ENCODE measurements at places on chromosomes 11 and 22. TPM values are rescaled to one million over a fixed set of nuclear protein-coding genes. Genes with fewer than 3 reads are reported as not detected.

GRCh38 chr11:16603890-16604793 lies 134.3 kb upstream of the C11orf58 start:
- peaks cover 71% of the 10 kb centered on the region for H3K27me3 ChIP-seq
- no peaks in the 10 kb centered on the region for H3K36me3 ChIP-seq
- no peak for DNase-seq
- no peaks in the 10 kb centered on the region for H3K4me1 ChIP-seq
- H3K27ac ChIP-seq: peak overlapping the region; percentile 93

The SLC25A1 gene
- 49.2 TPM for total RNA-seq

DNA sequence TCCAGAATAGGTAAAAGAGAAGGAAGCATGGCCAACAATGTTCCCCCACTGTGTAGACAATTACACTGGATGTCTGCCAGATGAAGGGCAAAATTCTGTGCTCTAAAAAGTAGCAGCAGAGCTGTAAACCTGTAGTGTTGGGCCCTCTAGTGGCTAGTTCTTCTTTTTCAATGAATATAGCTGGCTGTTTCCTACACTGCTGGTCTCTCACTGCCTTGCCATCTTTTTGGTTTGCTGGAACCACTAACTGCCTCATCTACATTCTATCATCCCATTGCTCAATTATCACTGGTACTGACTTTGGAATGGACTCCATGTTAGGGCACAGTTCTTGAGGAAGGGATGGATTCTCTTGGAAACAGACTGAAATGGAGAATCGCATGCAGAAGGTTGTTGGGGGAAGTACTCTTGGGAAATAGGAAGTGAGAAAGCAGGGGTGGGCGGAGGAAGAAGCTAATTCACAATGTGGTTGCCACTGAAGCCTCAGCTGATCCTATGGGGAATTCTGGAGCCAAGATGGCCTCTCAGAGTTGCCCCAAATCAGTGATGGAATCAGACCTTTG lies 17.9 kb downstream of the KCNE3 start:
- no peaks in the 10 kb centered on the region for H3K27me3 ChIP-seq
- no peak overlapping the region for H3K4me3 ChIP-seq
- DNase-seq: no peak
- H3K27ac ChIP-seq: no peak overlapping the region

GRCh38 chr11:43367382-43368178 lies 8.9 kb downstream of the TTC17 start:
- peak overlapping the region; percentile 2 for H3K27ac ChIP-seq
- H3K4me3 ChIP-seq: no peak overlapping the region
- peaks cover 6% of the 10 kb centered on the region for H3K4me1 ChIP-seq

DNA sequence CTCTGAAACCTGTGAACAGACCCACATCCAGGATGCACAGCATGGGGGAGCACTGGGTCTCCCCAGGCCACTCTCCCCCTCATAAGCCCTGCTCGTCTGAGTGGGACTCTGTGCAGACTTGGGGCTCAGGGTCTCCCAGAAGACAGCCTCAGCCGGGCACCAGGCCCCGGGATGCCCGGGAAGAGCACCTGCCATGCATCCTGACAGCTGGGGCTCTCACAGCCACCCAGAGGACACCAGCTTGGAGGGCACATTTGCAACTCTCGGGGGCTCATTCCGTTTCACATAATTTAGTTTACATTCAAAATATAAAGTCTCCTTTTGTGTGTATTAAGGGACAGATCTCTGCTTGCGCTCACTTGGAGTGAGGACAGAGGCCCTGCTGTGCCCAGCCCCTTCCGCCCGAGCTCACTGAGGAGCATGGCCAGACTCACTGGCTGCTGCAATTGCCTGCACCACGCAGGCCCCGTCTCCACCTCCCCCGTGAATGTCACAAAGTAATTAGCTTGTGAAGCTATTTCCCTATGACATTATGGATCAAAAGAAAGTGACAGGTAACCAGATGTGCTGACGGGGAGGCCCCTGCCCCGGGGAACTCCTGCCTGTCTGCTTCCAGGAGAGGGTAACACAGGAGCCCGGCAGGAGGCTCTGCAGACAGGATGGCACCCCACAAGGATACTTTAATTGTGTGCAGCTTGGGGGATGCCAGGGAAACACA lies 275.6 kb downstream of the BRD1 start:
- no peak overlapping the region for H3K4me3 ChIP-seq
- no peak for DNase-seq
- no peaks in the 10 kb centered on the region for H3K4me1 ChIP-seq
- H3K36me3 ChIP-seq: no peaks in the 10 kb centered on the region

- H3K4me1 ChIP-seq: peaks cover 40% of the 10 kb centered on the region
- no peak overlapping the region for H3K4me3 ChIP-seq
- H3K36me3 ChIP-seq: no peaks in the 10 kb centered on the region
These were observed 2.4 kb upstream of the GDPD5 start for GRCh38 chr11:75527938-75528735.

DNA sequence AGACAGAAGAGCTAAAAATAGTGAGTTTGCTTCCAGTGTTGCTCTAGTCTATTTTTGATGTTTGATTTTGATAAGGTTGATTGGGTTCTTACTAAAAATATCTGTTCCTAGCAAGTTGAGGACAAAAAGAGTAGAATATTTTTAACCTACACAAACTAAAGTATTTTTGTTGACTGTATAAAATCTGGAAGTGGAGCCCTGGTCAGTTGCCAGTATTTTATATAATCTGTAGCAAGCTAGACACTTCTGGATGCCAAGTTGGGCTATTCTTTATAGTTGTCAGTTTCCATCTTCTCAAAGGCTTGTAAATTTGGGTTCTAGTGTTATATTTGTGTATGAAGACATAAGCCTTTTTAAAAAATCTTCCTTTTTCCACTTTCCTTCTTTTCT lies 56.7 kb downstream of the HSD17B12 start:
- H3K4me3 ChIP-seq: no peak overlapping the region
- peaks cover 37% of the 10 kb centered on the region for H3K4me1 ChIP-seq
- no peak for DNase-seq
- no peaks in the 10 kb centered on the region for H3K27me3 ChIP-seq
- H3K36me3 ChIP-seq: peaks cover 19% of the 10 kb centered on the region

- H3K4me1 ChIP-seq: peaks cover 14% of the 10 kb centered on the region
- no peak for DNase-seq
- no peaks in the 10 kb centered on the region for H3K36me3 ChIP-seq
- no peak overlapping the region for H3K27ac ChIP-seq
These were observed 2.6 kb upstream of the RHOG start for GRCh38 chr11:3843326-3843725.

The BARX2 gene
- total RNA-seq: 50.1 TPM

The DEUP1 gene
- not detected for total RNA-seq

The CWF19L2 gene
- 13.7 TPM for total RNA-seq

The IL18 gene
- 43.7 TPM for total RNA-seq

DNA sequence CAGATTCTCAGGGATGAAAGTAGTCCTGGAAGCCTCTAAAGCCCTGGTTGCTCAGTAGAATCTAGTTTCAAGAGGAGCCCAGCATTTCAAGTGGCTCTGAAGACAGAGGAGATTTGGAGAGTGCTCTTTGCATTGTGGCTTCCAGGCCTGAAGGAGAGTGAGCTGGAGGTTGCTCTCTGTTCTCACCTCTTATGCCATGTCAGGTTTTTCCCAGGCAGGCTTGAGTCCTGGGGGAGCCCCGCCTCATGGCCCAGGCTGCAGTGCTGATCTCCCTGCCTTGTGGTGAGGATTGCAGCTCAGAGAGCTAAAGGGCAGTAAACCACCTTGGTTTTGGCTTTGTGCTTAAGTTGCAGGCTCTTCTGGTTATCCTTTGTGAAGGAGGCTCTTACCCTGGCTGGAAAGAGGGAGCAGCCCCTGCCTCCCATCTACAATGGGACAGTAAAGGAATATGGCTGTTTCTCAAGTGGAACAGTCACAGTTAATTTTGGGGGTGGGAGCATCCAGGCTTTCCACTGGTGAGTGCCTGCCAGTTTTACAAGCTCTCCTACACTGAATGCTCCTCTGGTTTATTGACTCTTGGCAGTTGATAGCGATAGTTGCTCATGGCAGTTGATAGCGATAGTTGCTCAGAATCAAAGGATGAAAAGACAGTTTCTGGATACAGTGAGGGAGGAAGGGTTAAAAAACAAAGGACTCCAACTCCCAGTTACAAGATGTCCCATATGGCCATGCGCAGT lies 32.6 kb downstream of the RCOR2 start:
- DNase-seq: no peak
- no peaks in the 10 kb centered on the region for H3K27me3 ChIP-seq
- peak overlapping the region; percentile 12 for H3K27ac ChIP-seq
- H3K4me3 ChIP-seq: no peak overlapping the region
- peaks cover 46% of the 10 kb centered on the region for H3K4me1 ChIP-seq

DNA sequence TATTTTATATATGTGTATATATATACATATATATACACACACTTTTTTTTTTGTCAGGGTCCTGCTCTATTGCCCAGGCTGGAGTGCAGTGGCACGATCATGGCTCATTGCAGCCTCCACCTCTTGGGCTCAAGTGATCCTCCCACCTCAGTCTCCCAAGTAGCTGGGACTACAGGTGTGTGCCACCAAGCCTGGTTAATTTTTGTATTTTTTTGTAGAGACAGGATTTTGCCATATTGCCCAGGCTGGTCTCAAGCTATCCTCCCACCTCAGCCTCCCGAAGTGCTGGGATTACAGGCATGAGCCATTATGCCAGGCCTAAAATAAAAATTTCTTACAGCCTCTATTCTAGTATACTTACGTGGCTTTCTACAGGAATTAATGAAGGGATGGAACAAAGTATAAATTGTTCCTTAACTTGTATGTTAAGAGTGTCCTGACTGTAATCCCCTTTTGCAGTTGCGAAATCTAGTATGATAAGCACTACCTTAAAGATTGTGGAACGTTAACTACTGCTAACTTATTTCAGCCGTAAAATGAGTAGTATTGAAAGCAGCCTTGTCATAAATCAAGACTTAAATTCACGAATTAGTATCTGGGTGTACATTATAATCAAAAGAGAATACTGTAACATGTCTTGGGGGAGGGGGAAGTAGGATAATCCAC lies 2.1 kb downstream of the TRAF6 start:
- H3K4me3 ChIP-seq: no peak overlapping the region
- no peaks in the 10 kb centered on the region for H3K27me3 ChIP-seq
- no peaks in the 10 kb centered on the region for H3K4me1 ChIP-seq

The AMPD3 gene
- total RNA-seq: 15.2 TPM

- peaks cover 19% of the 10 kb centered on the region for H3K4me1 ChIP-seq
- H3K27ac ChIP-seq: no peak overlapping the region
- no peaks in the 10 kb centered on the region for H3K36me3 ChIP-seq
- DNase-seq: no peak
- H3K4me3 ChIP-seq: no peak overlapping the region
- H3K27me3 ChIP-seq: peaks cover 25% of the 10 kb centered on the region
These were observed 2.7 kb downstream of the SLC43A1 start for GRCh38 chr11:57512646-57513451.

The LRRC10B gene
- 0.76 TPM for total RNA-seq

DNA sequence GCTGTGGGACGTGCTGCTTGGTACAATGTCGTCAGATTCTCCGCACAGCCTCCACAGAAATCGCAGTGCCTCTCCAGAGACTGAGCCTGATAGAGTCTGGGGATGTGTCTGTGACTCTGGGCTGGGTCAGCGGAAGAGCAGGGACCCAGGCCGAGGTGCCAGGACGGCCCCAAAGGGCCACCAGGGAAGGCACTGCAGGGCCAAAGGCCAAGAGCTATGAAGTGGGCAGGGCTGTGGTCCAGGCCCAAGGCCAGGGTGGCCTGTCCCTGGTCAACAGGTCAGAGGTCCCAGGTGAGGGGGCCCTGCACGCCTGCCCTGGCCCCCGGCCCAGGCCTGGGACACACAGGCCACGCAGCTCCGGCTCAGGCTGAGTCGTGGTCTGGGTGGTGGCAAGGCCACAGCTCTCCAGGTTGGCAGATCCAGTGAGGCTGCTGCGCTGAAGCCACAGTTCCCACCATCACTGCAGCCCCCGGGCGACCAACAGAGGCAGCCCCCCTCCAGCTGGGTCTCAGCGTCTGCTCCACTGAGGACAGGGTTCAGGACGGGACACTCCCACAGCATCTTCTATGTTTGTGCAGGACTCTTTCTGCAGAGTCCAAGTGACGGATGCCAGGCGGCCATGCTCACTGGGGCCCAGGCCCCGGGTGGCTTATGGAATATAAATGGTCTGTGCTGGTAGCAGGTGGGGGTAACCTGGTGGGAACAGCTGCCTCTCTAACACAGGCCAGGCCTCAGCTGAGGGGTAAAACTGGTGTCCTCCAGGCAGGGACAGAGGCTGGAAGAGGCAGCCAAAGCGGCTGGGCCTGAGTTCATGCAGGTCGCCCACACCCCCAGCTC lies 4.8 kb upstream of the PIM3 start:
- H3K27me3 ChIP-seq: no peaks in the 10 kb centered on the region
- H3K4me3 ChIP-seq: no peak overlapping the region
- no peaks in the 10 kb centered on the region for H3K36me3 ChIP-seq
- no peak for DNase-seq
- peaks cover 41% of the 10 kb centered on the region for H3K4me1 ChIP-seq
- H3K27ac ChIP-seq: peak overlapping the region; percentile 89

The HBB gene
- total RNA-seq: 7.9 TPM

The OR6A2 gene
- total RNA-seq: 0.19 TPM

DNA sequence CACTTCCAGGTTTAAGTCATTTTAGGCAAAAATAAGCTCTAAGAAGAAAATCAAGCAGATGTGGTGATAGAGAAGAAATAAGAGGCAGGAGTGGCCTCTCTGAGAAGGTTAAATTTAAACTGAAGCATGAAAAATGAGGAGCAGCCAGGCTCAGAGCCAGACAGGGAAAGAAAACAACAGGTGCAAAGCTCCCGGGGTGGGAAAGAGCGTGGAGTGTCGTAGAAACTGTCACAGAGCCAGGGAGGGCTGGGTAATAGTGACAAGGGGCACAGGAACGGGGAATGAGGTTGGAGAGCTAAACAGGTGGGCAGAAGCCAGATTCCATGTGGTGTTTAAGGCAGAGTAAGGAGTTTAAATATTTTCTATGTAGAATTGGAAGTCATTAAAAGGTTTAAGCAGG lies 132.1 kb upstream of the BLID start:
- H3K27ac ChIP-seq: no peak overlapping the region
- no peak for DNase-seq
- no peak overlapping the region for H3K4me3 ChIP-seq
- no peaks in the 10 kb centered on the region for H3K36me3 ChIP-seq
- no peaks in the 10 kb centered on the region for H3K4me1 ChIP-seq

The TMEM191C gene
- total RNA-seq: 13.8 TPM

DNA sequence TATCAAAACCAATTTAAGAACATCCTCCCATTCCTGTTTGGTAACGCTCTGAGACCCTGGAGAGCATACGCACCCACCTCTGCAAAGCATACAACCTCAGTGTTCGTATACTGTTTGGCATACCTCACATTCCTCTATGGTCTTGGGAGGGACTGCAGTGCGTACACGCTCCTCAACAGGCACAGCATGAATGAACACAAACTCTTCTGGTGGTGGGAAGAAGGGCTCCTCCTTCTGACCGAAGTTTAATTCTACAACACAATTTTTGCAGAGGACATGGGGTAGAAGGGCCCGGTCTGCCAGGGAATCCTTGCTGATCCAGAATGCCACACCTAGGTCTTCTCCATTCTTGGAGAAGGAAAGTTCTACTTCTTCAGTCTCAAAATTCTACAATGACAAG lies 5.3 kb downstream of the HNRNPUL2 start:
- no peak overlapping the region for H3K27ac ChIP-seq
- peaks cover 15% of the 10 kb centered on the region for H3K4me1 ChIP-seq
- no peak overlapping the region for H3K4me3 ChIP-seq
- H3K36me3 ChIP-seq: peaks cover 49% of the 10 kb centered on the region
- no peaks in the 10 kb centered on the region for H3K27me3 ChIP-seq

All from esophagus squamous epithelium (tissue), 5 donors.